ENCODE measurements at places on chromosomes 6 and 20. TPM values are rescaled to one million over a fixed set of nuclear protein-coding genes. Genes with fewer than 3 reads are reported as not detected.

PARD6B gene
- 0.15 TPM for total RNA-seq

SLC29A1 gene
- 51.7 TPM for total RNA-seq

FAM209B gene
- total RNA-seq = not detected

NEU1 gene
- 58.1 TPM for total RNA-seq

DEFB124 gene
- total RNA-seq = not detected

SYCP2L gene
- total RNA-seq = not detected

ATP6V1G2 gene
- 0.97 TPM for total RNA-seq

ME1 gene
- 6.8 TPM for total RNA-seq

MCM8 gene
- 17.0 TPM for total RNA-seq

C6orf15 gene
- total RNA-seq = not detected

BMP5 gene
- total RNA-seq = not detected

CST1 gene
- total RNA-seq = 6.2 TPM

FAM50B gene
- total RNA-seq = 7.1 TPM

MICB gene
- total RNA-seq = 23.4 TPM

CD2AP gene
- 33.5 TPM for total RNA-seq

SF3B5 gene
- total RNA-seq = 129 TPM

BICRAL gene
- 2.3 TPM for total RNA-seq

ADGRF4 gene
- under 0.01 TPM for total RNA-seq

ZFP57 gene
- total RNA-seq = not detected

GJA10 gene
- total RNA-seq = not detected

MMUT gene
- total RNA-seq = 17.2 TPM

MLN gene
- not detected for total RNA-seq

ABT1 gene
- total RNA-seq = 24.7 TPM

GSTA3 gene
- total RNA-seq = not detected

PCNA gene
- 187 TPM for total RNA-seq

PRKN gene
- total RNA-seq = 0.15 TPM

DAAM2 gene
- not detected for total RNA-seq

CTCFL gene
- not detected for total RNA-seq

EFHC1 gene
- total RNA-seq = 17.9 TPM

DLL1 gene
- total RNA-seq = 1.7 TPM

FYN gene
- total RNA-seq = 125 TPM

ZNF334 gene
- 1.7 TPM for total RNA-seq

TGM3 gene
- not detected for total RNA-seq

CALHM5 gene
- total RNA-seq = 11.4 TPM

HAO1 gene
- not detected for total RNA-seq

LY6G5C gene
- under 0.01 TPM for total RNA-seq
